ENCODE measurements at places on chromosomes 3 and 15.

- DNase-seq, result no peak
Observed at GRCh38 chr15:48384616-48385015, 53.4 kb downstream of the DUT start.

- DNase-seq, result no peak
Observed at GRCh38 chr3:134879990-134880389, 84.9 kb downstream of the EPHB1 start.

- DNase-seq, result no peak
Observed at GRCh38 chr3:194504146-194504545, 17.3 kb upstream of the ATP13A3 start.

GRCh38 chr3:147361454-147362420 is 44.6 kb downstream of the ZIC4 start:
- peak; percentile 84 for DNase-seq

GRCh38 chr3:170809975-170810357 is 60.0 kb downstream of the RPL22L1 start:
- no peak for DNase-seq

GRCh38 chr3:31173118-31173718 is 278.8 kb upstream of the GADL1 start:
- no peak for DNase-seq

GRCh38 chr3:132926098-132926497 is 112.1 kb upstream of the TMEM108 start:
- no peak for DNase-seq

DNA sequence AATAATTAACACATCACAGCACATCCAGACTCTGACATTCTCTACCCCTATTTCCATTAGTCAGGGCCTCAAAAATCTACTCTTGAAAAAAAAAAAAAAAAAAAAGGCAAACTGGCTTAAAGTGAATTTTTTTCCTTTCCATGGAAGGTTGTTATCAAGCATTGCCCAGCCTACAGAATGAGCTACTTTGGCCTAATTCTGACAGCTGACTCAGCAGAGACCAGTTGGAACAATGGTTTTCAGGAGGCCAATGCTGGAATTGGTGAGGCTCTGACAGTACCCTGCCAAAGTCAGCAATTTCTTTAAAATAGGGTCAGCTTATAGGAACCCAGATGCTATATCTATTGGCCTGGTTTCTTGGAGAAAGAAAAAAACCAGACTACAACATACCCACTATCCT is 454.7 kb downstream of the MAGI1 start:
- DNase-seq, result no peak

DNA sequence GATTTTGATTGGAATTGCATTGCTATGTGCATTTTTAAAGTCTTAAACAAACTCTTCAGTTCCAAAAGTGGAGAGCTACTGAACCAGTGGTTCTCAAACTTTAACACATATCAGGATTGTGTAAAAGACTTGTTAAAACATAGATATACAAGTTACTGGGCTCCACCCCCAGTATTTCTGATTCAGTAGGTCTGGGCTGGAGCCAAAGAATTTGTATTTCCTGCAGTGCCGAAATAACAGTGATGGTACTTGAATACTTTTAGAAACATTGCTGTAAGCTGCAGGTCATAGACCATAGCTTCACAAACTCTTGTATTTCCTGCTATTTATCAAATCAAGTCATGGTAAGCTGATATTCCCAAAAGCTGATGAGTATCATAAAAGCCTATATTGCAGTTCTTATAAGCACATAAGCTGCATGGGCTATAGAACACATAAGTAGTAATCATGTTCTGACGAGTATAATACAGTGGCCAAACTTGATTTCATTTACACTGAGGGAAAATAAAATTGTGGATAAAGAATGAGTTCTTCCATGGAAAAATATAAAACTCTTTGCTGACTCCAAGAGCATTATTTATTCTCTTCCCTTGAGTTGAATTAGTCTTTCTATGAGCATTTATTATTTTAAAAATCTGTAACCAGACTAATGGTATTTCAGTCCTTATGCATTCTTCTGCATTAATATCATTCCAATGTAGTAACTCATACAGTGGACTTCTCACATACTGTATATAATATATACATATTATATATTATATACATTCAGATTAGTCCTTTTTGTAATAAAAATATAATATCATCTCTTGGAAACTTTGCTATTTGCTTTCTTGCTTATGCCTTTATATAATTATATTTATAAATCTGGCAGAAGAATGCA is 550.5 kb upstream of the AGTR1 start:
- no peak for DNase-seq

DNA sequence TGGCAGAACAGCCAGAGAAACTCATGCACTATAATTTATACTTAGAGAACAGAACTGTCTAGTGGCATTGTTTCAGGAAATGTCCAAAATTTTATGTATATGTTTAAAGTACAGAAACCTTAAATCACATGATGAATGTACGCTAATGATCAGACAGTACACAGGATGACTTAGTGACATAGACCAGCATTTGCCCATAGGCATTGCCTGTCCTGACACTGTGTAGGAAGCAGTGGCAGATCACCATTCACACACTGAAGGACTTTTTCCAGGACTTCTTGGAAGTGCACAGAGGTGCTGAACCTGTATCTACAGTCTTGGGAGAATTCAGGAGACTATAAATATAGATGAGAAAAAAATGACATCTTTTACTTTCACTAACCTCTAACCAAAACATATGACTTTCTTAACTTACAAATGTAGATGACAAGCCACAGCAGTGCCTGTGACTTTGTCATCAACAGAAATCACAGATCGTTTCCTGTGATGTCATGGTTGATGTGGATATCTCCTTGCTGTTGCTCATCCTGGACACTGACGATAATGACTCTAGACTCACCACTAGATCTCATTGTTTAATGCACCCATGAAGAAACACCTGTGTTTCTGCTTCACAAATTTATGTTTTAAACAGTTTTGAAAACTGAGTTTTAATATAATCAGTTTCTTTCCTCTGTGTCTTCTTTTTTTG is 183.2 kb downstream of the CACNA2D3 start:
- no peak for DNase-seq

DNA sequence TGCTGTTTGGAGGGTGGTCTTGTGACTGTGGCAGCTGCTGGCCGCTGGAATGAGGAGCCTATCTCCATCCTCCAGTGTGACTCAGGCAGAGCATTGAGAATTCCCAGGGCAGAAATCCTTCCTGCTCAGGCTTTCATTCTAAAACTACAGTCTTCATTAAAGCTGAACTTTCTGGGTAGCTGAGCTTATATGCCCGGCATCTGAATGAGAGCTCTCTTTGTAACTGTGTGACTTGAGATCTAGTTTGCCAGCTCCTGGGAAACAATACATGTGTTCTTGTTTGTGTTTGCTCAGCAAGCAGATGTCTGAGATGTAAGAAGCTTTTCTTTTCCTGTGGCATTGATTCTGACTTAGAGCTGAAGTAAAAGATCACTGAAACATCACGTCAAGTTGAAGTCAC is 22.4 kb downstream of the RLBP1 start:
- no peak for DNase-seq

- DNase-seq, result no peak
Observed at GRCh38 chr3:12907729-12908128, 66.4 kb upstream of the RPL32 start.

- no peak for DNase-seq
Observed at GRCh38 chr3:115384381-115384780, 237.3 kb upstream of the ZBTB20 start.

- DNase-seq, result no peak
Observed at GRCh38 chr15:75684648-75685047, 28.0 kb downstream of the CSPG4 start.

DNA sequence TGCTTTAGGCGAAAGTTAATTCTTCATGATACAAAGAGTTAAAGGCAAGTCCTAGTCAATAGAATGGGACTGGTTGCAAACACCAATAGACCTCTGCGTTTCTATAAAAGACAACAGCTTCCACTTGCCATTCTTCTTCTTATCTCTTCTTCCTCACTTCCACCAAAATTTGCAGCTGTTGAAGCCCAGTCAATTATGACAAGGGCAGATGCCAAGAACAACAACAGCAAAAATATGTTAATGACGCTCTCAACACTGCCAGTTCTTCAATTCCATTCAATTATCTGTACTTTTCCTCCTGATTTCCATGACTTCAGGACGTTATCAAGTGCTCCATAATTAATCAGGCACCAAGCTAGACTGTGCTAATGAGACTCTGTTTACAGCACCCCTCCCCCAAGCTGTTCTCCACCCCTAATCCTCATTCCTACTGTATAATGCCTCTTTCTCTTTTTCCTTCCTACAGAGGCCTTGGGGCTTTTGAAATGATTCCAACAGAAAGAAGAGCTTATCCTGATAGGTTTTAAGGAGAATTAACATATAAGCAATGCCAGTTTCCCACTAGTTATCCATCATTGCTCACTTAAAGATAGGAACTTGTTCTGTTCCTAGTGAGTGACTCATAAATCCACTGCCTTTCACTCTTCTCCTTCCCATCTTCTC is 1160.5 kb downstream of the IGSF11 start:
- DNase-seq, result no peak

DNA sequence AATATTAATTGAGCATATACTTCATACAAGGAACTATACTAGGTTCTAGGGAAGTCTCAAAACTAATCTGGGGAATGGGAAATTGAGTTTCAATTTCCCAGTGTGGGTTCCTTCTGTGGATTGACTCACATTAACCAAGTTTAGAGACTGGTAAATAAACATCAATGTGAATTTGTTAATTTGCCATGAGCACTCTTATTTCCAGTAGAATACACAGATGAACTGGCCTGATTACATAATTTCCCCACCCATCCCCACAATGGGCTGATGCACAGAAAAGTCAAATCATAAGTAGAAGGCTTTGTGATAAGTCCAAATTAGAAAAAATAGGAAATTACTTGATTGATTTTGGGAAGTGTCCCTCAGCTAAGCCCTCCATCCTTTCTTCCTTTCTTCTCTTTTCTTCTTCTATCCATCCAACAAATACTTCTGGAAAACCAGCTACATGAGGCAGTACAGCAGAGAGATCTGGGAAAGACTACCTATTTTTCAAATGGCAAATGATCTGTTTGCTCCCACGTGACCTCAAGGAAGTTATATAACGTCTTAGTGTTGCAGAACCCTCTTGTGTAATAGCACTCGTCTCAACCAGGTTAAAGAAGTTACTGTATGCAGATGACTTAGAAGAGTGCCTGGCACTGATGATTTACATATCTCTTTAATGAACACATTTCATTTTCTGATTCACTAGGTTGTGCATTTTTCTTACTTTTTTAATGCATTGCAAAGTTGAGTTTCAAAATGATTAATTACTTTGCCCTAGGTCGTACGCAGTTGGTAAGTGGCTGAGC is 312.3 kb downstream of the SV2B start:
- no peak for DNase-seq

DNA sequence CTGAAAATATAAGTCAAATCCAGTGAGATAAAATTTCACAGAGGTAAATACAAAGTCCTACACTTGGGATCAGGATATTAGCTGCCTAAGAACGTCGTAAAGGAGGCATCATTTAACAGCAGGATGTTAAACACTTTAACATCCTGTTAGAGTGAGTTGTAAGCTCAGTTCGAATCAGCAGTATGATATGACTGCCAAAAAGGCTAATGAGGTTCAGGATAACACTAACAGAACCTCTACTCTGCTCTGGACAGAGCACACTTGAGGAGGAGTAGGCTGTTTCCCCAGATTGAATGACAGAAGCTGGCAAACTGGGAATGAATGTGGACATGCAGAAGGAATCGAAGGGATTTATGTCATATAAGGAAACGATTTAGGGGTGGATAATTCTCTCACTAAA is 227.1 kb upstream of the CD96 start:
- DNase-seq, result no peak

GRCh38 chr3:154933581-154933980 is 146.5 kb upstream of the MME start:
- DNase-seq, result no peak

DNA sequence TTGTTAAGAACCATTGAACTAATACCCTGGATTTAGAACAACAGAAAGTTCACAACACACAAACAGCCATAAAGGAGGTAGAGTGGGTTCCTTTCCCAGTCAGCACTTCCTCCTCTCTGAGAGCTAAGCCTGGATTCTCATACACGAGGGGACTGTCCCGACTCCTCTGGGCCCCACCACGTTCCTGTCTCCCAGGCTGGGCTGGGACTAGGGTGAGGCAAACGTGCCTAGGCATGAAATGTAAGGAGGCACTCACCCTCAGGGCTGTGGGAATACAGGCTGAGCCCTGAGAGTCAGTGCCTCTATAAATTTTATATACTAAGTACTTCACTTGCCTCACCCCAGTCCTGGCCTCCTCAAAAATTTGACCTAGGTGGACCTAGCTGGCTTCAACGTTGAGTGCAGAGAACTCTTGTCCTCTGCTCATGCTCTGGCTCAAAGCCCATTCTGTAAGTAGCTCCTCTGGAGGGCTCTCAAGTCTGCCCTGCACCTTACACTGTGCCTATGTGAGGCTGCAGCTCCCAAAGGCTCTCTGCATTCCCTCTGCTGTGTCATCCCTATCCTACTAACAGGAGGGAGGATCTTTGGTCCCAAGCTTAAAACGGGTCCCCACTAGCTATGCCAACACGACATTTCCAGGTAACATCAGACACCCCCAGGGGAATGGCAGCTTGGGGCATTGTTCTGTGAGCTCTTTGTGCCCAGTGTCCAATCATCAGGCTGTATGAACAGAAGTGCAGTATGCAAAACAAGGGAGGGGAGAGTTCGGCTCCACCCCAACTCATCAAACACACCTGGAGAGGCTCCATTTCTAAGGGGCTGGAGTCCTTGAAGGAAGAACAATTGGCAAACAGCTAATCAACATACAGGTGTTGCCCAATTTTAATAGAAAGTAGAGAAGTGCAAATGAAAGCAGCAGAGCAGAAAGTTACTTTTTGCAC is 233.2 kb downstream of the RPLP1 start:
- no peak for DNase-seq

DNA sequence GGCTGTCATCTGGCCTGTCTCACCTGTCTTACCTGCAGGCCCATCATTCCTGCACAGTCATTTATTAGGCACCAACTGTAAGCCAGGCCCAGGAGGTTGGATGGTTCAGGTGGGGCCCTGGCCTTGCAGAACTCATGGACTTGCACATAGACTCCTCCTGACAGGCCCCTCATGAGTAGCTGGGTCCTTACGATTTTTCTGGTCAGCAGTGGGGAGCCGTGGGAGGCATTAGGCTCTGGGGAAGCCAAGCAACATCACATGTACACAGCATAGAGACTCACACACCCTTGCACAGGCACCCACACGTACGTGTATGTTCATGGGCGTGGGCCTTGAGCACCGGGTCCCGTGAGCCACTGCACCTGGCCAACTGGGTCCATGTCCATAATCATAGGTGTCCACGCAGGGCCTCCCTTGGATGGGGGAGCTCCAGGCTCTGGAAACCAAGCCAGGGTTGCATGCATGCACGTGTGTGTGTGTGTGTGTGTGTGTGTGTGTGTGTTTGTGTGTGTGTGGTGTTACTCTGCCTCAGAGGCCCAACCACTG is 20.3 kb downstream of the CISH start:
- DNase-seq, result no peak

DNA sequence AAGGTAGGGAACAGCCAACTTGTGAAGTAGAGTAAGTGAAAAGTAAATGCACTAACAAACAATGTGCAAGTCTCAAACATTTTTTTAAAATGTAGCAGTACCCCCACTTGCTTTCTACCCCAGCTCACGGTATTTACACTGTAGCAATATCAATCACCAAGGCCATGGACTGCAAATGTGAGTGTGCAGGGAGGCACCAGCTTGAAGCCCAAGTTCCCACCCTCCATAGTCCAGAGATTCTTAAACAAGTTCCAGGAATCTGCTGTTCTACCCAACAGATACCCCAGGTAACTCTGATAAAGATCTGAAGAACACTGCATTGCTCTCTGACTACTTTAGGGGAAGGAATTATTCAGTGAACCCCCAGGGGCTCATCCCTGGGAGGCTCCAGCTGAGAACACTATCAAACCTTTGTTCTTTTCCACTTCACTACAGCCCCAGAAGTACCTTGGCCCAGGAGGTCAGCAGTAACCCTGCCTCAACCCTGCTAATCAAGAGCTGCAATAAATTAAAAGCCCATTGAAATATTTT is 86.1 kb downstream of the FOXP1 start:
- DNase-seq, result no peak
